Activated CD4-positive, alpha-beta T cell treated with anti-CD3 and anti-CD28 coated beads for 1 hour (primary cell): ENCODE measurements at places on chromosomes 13 and 19.
A peak's percentile ranks its signal among the peaks of the same experiment; 100 is the strongest.

GRCh38 chr13:65889368-65889767, 1340.8 kb downstream of the PCDH9 start:
- DNase-seq, result no peak

- no peak for DNase-seq
These were observed 7.3 kb upstream of the MEDAG start for GRCh38 chr13:30898678-30899241.

GRCh38 chr13:74661851-74662250, 527.6 kb upstream of the KLF12 start:
- DNase-seq, result no peak

GRCh38 chr19:13885826-13886365, 9.0 kb downstream of the NANOS3 start:
- DNase-seq, result no peak

- DNase-seq, result no peak
These were observed 34.2 kb downstream of the COMP start for GRCh38 chr19:18756896-18757295.

- DNase-seq, result no peak
These were observed 94.5 kb downstream of the RAP2A start for GRCh38 chr13:97528518-97528917.

- no peak for DNase-seq
These were observed 23.7 kb downstream of the LYPD3 start for GRCh38 chr19:43441716-43442115.

DNA sequence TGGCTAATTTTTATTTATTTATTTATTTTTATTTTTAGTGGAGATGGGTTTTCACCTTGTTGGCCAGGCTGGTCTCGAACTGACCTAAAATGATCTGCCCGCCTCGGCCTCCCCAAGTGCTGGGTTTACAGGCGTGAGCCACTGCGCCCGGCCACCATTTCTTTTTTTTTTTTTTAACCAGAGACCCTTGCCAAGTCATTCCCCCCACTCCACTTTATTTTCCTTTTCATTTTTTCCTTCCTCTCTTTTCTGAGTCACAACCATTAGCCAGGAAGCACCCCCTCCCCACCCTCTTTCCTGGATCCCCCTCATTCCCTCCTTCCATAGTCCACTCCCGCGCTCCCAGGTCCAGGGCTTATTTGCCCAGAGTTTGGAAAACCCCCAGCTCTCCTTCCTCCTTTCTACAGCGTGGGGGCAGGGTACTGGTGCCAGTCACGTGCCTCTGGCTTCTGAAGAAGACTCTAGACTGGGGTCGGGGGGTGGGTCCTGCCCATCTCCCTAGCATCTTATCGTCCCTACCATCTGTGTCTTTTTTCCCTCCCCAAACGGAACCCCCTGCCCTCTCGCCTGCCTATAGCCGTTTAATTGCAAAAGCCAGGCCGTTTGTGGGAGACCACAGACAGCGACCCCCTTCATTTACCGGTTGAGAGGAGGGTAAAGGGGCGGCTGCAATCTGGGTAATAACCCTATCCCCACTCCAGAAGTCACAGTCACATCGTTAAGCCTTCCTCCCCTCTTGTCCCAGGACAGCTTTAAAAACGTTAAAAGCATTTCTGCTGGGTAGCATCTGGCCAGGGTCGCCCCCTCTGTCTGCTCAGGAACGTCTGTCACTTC, 1.1 kb upstream of the CALR start:
- no peak for DNase-seq

DNA sequence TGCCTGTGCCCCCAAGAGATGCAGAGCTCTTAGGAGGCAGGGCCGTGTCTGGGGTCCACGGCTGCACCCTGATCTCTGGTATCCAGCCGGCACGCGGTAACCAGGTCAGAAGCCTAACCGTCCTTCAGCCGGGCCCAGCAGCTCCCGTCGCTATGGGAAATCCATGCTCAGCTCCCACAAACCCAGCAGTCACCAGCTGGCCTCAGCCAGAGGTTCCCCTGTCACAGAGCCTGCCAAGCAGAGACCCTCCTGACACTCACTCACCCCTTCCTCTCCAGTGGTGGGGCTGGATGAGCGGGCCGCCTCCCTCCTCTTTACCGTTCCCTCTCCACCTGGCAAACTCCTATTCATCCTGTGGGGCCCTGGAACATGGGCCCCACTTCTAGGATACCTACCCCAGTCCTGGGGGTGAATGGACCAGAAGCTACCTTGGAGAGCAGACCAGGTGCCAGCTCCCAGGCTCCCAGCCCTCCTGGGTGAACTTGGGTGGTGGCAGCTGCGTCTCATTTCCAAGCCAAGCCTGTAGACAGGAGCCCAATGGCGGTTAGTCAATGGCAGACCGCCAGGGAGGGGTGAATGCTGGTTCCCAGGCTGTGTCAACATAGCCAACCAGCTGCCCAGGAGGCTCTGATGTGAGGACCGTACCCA, 21.4 kb upstream of the TCF3 start:
- DNase-seq, result no peak

GRCh38 chr13:59776924-59777690, 386.6 kb downstream of the DIAPH3 start:
- no peak for DNase-seq

DNA sequence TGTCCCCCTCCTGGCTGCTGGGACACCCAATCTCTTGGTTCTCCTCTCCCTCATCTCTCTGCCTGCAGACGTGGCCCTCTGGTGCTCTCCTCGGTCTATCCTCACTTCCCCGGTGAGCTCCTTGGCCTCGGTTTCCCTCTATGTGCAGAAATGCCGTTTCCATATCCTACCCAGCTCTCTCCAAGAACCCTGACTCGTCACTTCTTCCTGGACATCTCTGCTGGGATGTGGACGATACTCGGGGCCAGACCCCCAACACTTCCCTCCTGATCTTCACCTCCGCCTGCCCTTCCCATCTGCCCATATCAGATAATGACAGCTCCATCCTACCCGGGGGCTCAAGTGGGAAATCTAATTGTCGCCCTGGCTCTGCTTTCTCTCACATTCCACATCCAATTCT, 7.9 kb downstream of the AP2S1 start:
- DNase-seq, result no peak

DNA sequence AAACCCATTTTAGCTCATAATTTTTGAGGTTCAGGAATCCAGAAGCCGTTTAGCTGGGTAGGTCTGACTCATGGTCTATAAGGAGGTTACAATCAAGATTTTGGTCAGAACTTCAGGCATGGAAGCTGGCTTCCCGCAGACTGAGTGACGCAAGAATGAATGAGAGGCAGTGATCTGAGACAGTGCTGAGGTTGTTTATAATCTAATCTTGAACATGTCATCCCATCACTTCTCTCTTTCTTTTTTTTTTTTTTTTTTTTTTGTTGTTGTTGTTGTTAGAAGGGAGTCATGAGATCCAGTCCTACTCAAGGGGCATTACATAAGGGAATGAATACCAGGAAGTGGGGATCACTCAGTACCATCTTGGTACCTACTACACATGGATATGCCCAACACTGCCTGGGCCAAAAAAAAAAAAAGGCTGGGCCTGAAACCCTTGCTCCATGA, 217.4 kb downstream of the DLEU7 start:
- DNase-seq, result no peak

DNA sequence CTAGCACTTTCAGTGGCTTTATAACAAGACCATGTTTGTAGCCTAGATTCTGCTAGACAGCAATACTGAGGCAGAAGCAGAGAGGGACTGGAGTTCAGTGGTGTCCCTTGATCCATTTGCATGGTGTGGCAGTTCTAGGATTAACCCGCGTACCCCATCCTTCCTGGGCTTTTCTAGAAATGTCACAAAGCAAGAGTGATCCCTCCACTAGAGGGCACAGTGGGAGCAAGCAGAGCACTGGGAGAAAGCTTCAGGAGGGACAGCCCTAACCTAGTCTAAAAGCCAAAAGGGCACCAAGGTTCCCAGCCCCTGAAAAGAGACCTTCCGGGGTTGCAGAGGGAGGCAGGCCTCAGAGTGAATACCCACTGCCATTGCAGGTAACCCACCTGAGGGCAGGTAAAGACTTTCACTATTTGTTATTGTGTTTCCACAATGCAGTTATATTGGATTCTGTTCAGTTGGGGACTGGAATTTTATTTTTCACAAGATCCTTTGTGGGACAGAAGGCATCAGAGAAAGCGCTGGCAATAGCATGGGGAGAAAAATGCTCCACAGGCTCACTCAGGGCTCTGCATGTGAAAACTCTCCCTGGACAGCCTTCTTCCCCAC, 170.6 kb downstream of the FLT1 start:
- peak; percentile 20 for DNase-seq

GRCh38 chr19:28884786-28885476, 328.0 kb downstream of the UQCRFS1 start:
- DNase-seq, result no peak

DNA sequence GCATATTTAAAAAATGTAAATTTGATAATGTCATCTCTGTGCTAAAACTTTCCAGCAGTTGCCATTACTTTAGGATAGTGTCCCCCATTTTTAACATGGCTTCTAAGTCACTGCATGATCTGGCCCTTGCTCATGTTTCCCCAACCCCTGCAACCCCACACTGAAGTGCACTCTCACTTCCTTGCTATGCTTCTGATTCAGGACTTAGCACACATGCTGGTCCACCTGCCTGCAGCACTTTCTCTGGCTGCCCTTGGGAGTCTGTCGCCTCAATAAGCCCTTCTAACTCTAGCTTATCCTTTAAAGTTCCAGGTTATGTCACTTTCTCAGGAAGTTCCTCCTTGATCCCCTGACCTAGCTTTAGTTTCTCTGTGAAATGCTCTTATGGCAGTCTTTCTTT, 241.0 kb downstream of the POSTN start:
- no peak for DNase-seq

DNA sequence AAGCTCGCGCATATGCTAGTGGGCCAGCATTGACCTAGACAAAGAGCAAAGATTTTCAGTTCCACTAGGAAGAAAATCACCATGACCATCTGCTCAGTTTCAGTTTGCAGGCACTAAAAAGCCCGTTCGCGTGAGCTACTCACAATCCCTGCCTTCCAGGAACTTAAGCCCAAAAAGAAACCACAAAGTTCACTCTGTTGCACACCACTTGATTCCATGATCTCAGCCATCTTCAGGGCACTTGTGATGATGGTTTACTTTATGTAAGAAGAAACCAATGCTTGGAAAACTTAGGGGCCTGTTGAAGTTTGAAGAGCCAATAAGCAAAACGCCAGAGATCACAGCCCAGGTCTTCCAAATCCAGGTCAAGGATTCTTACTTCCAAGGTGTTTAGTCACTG, 45.0 kb upstream of the SLC15A1 start:
- DNase-seq, result no peak

- DNase-seq, result no peak
These were observed 29.5 kb upstream of the KBTBD6 start for GRCh38 chr13:41162151-41162550.

GRCh38 chr19:3851254-3852176, 17.3 kb downstream of the ZFR2 start:
- no peak for DNase-seq

- no peak for DNase-seq
These were observed 154.3 kb upstream of the VSTM2B start for GRCh38 chr19:29371251-29372090.

DNA sequence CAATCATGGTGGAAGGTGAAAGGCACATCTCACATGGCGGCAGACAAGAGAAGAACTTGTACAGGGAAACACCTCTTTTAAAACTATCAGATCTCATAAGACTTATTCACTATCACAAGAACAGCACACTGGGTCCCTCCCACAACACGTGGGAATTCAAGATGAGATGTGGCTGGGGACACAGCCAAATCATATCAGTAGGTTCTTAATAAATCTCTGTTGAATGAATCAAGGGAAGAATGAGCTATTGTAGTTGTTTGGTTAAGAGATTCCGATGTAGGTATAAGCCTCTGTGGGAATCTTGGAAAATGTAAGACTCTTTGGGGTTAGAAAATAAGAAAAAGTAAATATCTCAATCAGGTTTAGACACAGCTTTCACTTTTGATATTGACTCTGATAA, 400.2 kb downstream of the KCNRG start:
- DNase-seq, result no peak

DNA sequence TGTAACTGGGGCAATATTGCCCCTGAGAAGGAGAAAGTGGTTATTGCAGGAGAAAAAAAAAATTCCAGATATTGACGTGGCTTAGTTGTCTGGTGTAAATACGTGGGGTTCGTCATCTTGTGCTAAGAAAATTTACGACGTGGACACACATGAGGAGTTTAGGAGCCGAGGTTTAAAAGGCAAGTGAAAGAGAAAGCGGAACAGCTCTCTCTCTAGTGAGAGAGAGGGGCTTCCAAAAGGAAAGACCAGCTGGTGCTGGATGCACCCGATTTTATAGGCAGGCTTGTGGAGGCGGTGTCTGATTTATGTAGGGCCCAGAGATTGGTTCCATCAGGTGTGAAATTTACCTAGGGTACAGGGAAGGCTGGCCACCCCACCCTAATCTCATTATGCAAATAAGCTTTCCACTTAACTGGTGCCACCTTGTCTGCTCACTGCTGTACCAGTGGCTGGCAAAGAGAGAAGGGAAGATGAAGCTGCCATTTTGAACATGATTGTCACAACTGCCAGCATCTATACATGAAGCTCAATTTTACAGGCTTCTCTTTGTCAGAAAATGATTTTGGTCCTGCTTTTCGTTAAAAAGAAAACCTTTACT, 845.1 kb downstream of the DACH1 start:
- no peak for DNase-seq

- no peak for DNase-seq
These were observed 54.2 kb upstream of the PTPRS start for GRCh38 chr19:5394551-5395505.

- peak; percentile 21 for DNase-seq
These were observed 7.8 kb upstream of the SELENOV start for GRCh38 chr19:39506944-39507714.

DNA sequence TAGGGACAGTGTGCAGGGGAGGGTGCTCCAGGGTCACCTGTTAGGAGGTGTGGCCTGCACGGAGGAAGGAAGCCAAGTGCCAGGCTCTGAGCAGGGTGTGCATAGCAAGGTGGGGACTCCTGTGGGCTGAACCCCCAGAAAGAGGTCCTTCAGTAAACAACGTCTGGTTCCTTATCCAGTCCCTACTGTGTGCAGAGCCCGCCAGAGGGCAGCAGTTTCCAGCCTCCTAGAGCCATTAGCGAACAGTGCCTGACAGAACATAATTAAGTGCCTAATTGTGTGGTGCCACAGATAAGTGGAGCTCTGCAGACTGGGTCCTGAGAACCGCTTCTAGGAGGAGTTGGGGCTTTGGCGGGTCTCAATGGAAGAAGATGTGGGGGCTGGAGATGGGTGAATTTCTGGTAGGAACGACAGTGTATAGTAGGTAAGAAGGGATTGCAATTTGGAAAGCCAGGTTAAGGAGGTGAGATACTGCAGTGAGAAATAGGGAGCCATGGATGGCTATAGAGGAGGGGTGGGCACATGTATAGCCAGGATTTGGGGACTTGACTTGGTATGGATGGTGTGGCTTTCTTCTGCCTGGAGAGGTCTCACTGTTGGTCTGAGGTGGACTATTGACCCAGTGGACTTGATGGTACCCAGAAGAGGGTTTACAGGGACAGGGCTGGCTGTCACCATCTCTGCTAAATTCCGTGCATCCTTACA, 323.1 kb downstream of the ZNF536 start:
- no peak for DNase-seq

- peak; percentile 16 for DNase-seq
These were observed 8.1 kb downstream of the NKPD1 start for GRCh38 chr19:45152504-45153338.

- DNase-seq, result no peak
These were observed 1591.5 kb downstream of the PCDH9 start for GRCh38 chr13:65638572-65639168.
